NCI-H460 (cell line): ENCODE measurements at places on chromosomes 3 and 15.

GRCh38 chr3:113213896-113214587 is 2.7 kb downstream of the BOC start:
- no peak for DNase-seq

DNA sequence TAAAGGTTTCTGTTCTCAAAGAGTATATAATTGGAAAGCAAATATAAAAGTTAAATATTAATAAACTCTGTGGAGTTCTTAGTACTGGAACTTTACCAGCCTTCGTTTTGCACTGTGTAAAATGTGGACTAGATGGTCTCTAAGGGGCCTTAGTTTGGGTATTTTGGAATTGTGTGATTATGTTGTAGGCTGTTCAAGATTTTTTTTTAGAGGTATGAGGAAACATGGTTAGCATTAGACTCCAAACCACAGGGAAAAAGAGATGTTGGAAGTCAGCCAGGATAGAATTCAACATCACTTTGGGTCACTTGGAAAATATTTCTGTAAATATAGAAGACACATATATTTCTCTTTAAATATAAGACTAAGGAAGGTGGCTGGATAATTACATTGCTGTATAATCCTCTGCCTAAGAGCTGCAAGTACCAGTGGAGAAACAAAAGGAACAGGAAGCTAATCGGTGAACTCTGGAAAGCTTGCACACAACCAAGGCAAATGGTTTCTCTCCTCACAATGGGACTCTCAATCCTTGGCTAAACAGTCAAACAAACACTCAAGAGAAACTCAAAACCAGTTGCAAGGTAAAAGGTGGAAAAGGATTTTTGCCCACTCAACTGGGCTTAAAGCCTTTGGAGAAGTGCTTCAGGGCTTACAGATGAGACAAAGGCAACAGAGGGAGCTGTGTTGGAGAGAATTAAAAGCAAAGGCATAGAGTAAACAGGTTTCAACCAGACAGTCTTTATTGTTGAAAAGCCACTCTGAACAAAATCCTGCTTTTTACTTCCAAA is 141.7 kb downstream of the NR1D2 start:
- no peak for DNase-seq

GRCh38 chr15:67746450-67746849 is 78.9 kb upstream of the SKOR1 start:
- DNase-seq: no peak

GRCh38 chr3:15220661-15221060 is 14.6 kb downstream of the CAPN7 start:
- DNase-seq: no peak

GRCh38 chr3:186315581-186316354 is 46.3 kb downstream of the DGKG start:
- DNase-seq: no peak

DNA sequence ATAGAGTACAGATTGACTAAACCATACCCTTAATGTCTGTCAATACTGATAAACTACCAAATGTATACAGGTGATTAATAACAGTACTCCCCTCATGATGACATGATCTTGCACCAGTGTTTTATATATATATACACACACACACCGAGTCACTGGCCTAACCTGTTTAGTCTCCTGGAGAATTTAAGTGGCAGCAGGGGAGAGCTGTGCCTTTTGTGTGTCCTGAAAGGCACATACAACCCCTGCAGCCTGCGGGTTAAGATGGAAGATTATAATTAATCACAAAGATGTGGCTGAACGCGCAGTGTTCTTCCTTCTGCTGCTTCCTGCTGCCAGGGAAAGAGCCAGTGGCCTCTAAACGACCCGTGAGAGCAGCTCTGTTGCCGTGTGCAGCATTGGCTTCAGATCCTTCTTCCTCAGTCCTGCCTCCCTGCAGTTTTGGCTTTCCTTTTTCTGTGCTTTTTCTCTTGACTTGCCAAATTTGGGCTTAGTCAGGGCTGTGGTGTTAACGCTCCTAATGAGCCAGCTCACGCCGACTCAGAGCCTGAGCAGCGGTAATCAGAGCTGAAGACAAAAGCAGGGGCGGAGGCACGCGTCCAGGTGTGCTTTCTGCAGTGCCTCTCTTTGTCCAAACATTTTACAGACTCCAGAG is 42.5 kb upstream of the UBE3A start:
- DNase-seq: no peak

DNA sequence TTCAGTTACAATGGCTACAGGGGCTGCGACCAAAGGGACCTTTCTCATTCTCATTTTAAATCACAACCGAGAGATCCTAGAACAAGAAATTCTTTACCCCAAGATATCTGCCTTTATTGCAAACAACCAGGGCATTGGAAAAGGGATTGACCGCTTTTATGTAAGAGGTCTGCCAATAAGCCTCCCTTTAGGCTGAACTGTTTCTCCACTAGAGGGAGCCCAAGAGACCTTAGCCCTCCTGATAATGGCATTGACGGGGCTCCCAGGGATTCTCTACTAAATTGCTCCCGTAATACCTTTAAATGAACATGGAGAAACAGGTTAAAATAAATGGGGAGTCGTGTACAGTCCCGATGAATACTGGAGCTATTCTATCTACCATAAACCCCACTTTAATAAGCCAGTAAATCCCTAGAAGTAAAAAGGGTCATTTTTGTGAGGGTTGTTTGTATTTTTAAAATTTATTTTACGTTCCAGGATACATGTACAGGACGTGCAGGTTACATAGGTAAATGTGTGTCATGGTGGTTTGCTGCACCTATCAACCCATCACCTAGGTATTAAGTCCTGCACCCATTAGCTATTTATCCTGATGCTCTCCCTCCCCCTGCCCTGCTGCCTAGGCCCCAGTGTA is 7.5 kb upstream of the IGSF10 start:
- peak; percentile 68 for DNase-seq

DNA sequence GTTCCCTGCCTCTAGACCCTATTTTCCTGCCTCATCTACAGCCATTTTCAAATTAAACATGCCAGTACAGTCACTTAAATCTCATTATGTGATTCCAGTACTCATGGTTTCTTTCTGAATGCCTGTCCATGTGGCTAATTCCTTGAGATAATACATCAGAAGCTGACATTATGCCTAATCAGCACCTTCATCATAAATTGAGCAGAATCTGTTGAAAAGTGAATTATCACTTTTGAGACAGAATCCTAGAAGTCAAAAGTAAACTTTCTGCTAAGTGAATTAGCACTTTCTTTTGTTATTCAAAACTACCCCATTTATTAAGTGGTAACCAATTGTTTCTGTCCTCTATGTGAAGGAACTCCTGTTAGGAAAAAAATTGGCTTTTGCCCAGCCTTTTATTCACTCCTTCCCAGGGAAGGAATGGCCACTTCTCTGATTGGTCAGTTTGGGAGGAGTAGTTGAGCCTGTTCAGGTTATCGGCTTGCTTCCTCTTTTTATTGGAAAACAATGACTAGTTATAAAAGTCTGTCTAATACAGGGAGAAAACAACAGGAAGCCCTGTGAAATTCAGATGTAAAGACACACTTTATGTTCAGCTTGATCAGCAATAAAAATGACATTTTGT is 40.5 kb downstream of the OSTN start:
- no peak for DNase-seq

DNA sequence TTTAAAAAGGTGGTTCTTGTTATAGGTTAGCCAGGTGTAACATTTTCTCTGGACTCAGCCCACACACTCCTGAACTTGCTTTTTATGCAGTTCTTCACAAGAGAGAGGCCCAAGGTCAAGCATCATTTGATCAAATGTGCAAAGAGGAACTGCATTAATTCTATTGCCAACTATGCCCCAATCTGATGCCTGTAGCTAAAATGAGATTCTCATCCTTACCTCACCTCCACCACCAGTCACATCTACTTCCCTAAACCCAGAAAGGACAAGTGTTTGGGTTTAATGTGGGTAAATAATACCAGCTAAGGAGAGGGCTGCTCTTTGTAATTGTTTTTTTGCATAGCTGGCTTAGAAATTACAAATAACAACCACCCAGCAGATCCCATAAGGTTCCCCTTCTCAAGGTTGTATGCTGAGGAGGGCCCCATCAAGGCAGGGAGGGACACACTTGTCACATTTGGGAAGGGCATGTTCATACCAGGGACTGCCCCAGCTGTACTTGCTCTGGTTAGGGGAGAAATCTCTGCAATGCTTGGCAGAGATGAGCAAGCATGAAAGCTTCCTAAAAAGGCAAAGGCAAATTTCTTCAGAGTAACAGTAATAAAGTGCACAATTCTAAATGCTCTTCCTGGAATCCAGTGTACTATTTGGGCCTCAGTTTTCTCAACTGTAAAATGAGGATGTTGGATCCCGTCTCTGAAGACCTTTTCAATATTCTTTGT is 76.2 kb downstream of the TGFBR2 start:
- no peak for DNase-seq

- DNase-seq: no peak
These were observed 55.6 kb downstream of the TMEM45A start for GRCh38 chr3:100548053-100548452.
